WTC11 (cell line): ENCODE measurements at places on chromosomes 11 and 22. TPM values are rescaled to one million over a fixed set of nuclear protein-coding genes. Genes with fewer than 3 reads are reported as not detected.

GSTT4 gene
- not detected in 3 replicates for total RNA-seq

GRK3 gene
- total RNA-seq: 25.7 to 27.1 TPM (median 25.8 TPM) in 3 replicates

DDIAS gene
- 21.7 to 28.7 TPM (median 22.0 TPM) in 3 replicates for total RNA-seq

PRR5 gene
- 12.3 to 15.6 TPM (median 13.6 TPM) in 3 replicates for total RNA-seq

PANX3 gene
- not detected in 3 replicates for total RNA-seq

SLC22A8 gene
- total RNA-seq: not detected in 3 replicates

ABCC8 gene
- total RNA-seq: 3.9 to 7.3 TPM (median 4.1 TPM) in 3 replicates

DHCR7 gene
- 104 to 120 TPM (median 120 TPM) in 3 replicates for total RNA-seq

PRRG4 gene
- total RNA-seq: 0.87 to 1.1 TPM (median 1.1 TPM) in 3 replicates

NELL1 gene
- 1.8 to 2.6 TPM (median 2.4 TPM) in 3 replicates for total RNA-seq
